ENCODE measurements at places on chromosomes 3 and 15.

DNA sequence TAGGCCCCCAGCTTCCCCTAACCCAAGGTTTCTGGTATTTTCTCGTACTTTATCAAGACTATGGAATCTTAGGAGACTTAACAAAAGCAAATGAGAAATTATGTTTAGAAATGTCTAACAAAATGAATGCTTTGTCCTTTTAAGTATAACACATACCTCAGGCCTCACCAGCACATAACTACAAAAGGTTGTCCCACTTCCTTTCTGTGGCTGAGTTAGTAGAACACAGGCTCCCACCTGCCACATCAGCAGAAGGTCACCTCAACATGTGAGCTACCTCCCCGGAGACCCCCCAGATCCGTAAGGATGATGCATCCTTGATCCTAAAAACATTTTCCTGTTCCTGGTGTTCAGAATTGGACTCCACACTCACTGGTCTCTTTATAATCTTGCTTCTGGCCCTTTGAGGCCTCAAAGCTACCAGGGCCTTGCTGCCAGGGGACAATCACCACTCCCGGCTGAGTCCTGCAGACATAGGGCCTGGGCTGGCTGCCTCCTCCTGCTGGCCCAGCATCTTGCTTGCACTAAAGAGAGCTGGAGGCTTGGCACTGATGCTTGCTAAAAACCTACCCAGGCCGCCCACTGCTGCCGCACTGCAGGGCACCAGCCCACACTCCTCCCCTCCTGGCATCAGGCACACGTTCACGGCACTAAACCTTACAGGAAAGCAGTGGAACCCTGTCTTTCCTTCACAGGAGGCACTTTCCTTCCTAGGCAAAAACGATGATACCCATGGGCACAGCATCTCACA lies 2.9 kb downstream of the CCRL2 start:
- H3K36me3 ChIP-seq, result no peaks in the 10 kb centered on the region
- H3K4me1 ChIP-seq, result peaks cover 37% of the 10 kb centered on the region
- H3K27me3 ChIP-seq, result no peaks in the 10 kb centered on the region
- no peak overlapping the region for H3K4me3 ChIP-seq
- H3K27ac ChIP-seq, result no peak overlapping the region
- DNase-seq, result no peak

DNA sequence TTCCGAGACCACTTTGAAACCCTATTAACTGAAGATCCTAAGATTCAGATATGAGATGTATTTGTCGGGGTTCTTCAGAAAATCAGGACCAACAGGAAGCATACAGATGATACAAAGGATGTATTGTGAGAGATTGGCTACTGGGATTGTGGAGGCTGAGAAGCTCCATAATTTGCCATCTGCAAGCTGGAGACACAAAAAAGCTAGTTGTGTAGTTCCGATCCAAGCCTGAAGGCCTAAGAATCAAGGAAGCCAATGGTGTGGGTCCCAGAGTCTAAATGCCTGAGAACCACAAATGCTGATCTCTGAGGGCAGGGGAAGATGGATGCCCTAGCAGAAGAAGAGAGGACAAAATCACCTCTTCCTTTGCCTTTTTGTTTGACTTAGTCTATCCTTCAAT lies 10.9 kb upstream of the PLSCR1 start:
- H3K27ac ChIP-seq, result no peak overlapping the region
- H3K4me3 ChIP-seq, result no peak overlapping the region
- no peaks in the 10 kb centered on the region for H3K27me3 ChIP-seq
- no peaks in the 10 kb centered on the region for H3K36me3 ChIP-seq
- DNase-seq, result no peak

DNA sequence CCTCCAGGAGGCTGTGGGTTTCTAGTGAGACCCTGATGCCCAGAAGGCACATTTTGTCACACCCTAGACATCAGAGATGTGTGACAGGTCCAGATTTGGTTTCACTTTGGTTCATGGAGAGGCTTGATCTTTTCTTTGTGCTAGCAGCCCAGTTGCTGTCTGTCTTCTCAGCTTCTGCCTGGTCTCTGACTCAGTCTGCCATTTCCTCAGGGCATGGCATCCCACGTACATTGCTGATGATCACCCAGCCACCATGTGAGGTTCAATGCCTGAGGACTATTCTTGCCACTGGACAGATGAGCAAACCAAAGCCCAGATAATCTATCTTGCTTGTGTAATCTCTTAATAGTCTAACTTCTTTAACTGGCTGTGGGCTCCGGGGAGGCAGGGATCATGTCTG lies 144.9 kb upstream of the MRPS22 start:
- H3K4me3 ChIP-seq, result no peak overlapping the region
- no peak overlapping the region for H3K27ac ChIP-seq
- no peaks in the 10 kb centered on the region for H3K27me3 ChIP-seq
- H3K4me1 ChIP-seq, result no peaks in the 10 kb centered on the region

- H3K4me3 ChIP-seq, result no peak overlapping the region
- peaks cover 28% of the 10 kb centered on the region for H3K4me1 ChIP-seq
Measured at GRCh38 chr3:123650101-123650500, 65.2 kb upstream of the HACD2 start.

GRCh38 chr3:60316121-60316797 lies 935.0 kb downstream of the FHIT start:
- no peaks in the 10 kb centered on the region for H3K4me1 ChIP-seq
- DNase-seq, result no peak
- H3K27ac ChIP-seq, result no peak overlapping the region
- H3K36me3 ChIP-seq, result no peaks in the 10 kb centered on the region

DNA sequence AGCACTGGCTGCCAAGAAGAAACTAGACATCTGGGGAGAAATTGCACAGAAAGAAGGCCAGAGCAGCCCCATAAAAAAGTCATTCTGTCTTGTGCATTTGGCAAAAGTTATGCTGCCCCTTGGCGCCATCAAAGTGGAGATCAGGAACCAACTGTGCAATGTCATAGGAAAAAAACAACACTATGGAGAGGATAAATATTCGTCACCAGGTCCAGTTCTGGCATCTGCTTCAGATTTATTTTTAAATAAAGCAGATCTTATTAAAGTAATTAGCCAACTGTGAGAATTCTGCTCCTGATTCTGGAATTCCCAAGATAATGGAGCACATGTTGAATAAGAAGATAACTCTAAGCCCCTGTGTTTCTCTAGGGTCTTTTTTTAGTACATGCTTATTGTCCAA lies 500.0 kb upstream of the IL12A start:
- no peaks in the 10 kb centered on the region for H3K27me3 ChIP-seq
- H3K36me3 ChIP-seq, result no peaks in the 10 kb centered on the region
- DNase-seq, result no peak
- no peak overlapping the region for H3K27ac ChIP-seq

GRCh38 chr3:121895736-121896135 lies 1.5 kb downstream of the SLC15A2 start:
- no peaks in the 10 kb centered on the region for H3K36me3 ChIP-seq
- H3K27me3 ChIP-seq, result no peaks in the 10 kb centered on the region
- H3K4me3 ChIP-seq, result no peak overlapping the region
- no peak overlapping the region for H3K27ac ChIP-seq
- H3K4me1 ChIP-seq, result peaks cover 12% of the 10 kb centered on the region
- no peak for DNase-seq

DNA sequence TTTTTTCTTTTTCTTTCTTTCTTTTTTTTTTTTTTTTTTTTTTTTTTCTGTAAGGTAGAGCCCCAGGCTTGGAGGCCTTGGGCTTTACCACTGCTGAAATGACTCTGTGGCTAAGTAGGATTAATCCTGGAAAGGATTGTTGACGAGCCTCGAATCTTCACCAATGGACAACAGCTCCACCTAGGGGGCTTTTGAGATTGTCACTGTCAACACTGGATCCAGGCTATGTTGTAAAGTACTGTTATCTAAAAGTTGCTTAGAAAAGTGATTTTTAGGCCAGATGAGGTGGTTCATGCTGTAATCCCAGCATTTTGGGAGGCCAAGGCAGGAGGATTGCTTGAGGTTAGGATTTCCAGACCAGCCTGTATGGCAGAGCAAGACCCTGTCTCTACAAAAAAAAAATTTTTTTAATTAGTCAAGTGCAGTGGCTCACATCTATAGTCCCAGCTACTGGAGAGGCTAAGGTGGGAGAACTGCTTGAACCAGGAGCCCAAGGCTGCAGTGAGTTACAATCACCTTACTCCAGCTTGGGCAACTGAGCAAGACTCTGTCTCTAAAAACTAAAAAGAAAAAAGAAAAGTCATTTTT lies 41.6 kb downstream of the KLHL18 start:
- no peak for DNase-seq
- H3K27me3 ChIP-seq, result no peaks in the 10 kb centered on the region
- H3K4me1 ChIP-seq, result peaks cover 3% of the 10 kb centered on the region
- H3K36me3 ChIP-seq, result no peaks in the 10 kb centered on the region
- no peak overlapping the region for H3K27ac ChIP-seq

All from vagina (tissue), 2 donors.